ENCODE measurements at places on chromosomes 1 and 21.
A peak's percentile ranks its signal among the peaks of the same experiment; 100 is the strongest.

DNA sequence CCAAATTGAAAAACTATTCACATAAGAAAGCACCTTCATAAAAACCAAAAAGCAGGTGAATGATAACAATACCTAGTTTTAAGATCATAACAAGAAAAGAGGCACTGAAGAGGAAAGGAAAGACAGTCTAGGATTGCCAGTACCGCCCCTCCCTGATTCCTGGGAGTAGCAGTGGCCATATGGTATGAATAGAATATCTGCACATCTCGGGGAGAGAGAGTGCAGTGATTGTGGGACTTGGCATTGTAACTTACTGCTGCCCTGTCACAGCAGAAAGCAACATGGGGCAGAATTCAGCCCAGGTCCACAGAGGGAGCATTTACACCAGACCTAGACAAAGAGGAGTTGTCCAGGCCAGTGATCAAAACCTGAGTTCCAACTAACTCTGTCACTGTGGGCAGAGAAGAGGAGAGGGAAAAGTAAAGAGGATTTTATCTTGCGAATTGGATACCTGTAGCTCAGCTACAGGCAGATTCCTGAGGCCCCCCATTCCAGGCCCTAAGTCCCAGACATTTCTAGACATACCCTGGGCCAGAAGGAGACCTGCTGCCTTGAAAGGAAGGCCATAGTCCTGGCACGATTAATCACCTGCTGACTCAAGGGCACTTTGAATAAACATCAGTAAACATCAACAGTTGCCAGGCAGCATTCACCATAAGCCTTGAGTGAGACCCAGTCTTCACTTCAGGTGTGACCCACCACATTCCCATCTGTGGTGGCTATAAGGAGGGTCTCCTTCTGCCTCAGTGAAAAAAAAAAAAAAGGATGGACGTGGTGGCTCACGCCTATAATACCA lies 397.5 kb downstream of the TGFB2 start:
- no peak for DNase-seq

- no peak for DNase-seq
Measured at GRCh38 chr1:116131170-116131569, 20.0 kb downstream of the MAB21L3 start.

GRCh38 chr21:44450402-44450801 lies 4.9 kb upstream of the LRRC3 start:
- no peak for DNase-seq

- DNase-seq = peak; percentile 42
Measured at GRCh38 chr1:9235096-9235459, 504 bp downstream of the H6PD start.

DNA sequence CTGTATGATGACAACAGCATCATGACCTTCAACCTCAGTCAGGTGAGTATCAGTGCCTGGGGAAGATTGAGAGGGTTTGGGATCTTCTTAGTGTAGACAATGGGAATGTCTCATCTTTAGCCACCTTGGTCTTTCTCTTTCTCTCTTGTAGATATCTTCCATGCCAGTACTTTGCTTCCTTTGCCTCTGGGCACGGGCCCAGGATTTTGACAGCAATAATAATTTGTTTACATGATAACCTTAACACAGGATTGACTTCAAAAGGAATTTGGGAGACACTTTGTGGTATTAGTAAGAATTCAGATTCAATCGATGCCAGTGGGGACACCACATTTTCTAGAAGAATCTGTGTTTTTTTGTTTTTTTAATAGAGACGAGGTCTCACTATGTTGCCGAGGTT lies 12.1 kb upstream of the PIGV start:
- no peak for DNase-seq

Measured in neural crest cell (in vitro differentiated cells).